ENCODE measurements at places on chromosomes 12 and 14.

DNA sequence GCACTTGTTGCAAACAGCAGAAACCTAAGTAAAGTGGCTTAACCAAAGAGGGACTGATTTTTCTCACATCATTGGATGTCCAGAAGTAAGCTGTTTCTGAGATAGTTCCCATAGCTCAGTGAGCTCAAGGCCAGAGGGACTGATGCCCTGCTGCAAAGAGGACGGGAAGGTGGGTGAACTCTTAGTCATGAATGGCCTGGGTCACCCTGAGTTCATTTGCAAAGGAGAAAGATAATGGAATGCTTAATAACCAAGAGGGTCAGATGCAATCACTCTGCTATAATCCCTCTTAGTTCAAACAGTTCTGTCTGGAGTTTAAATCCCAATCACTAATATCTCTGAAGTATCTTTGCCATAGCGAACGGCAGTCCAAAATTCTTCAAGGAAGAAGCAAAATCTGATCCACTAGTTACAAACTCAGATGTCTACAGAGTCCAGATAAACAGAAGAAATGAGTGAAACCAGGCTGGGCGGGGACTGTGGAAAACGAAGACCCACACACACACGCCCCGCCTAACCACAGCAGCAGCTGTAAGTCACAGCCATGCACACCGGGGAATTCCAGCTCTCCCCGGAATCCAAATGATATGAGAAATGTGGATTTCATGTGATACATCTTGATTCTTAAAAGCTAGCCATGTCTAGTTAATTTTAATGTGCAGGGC lies 289.5 kb downstream of the TMEM132D start:
- H3K27ac ChIP-seq, result no peak overlapping the region
- H3K4me3 ChIP-seq, result no peak overlapping the region
- H3K27me3 ChIP-seq, result no peaks in the 10 kb centered on the region
- H3K4me1 ChIP-seq, result no peaks in the 10 kb centered on the region

GRCh38 chr12:66829660-66830325 lies 150.9 kb upstream of the GRIP1 start:
- DNase-seq, result peak; percentile 38
- no peak overlapping the region for H3K4me3 ChIP-seq
- no peaks in the 10 kb centered on the region for H3K27me3 ChIP-seq
- H3K27ac ChIP-seq, result no peak overlapping the region
- H3K36me3 ChIP-seq, result no peaks in the 10 kb centered on the region
- peaks cover 24% of the 10 kb centered on the region for H3K4me1 ChIP-seq

GRCh38 chr12:102498471-102498870 lies 18.1 kb upstream of the IGF1 start:
- DNase-seq, result no peak
- no peak overlapping the region for H3K4me3 ChIP-seq
- H3K36me3 ChIP-seq, result no peaks in the 10 kb centered on the region
- no peak overlapping the region for H3K27ac ChIP-seq

- H3K4me3 ChIP-seq, result no peak overlapping the region
- no peak overlapping the region for H3K27ac ChIP-seq
- H3K36me3 ChIP-seq, result no peaks in the 10 kb centered on the region
- no peak for DNase-seq
Observed at GRCh38 chr12:108441549-108441948, 73.5 kb upstream of the FICD start.

GRCh38 chr14:75514673-75515628 lies 7.3 kb upstream of the BATF start:
- H3K27me3 ChIP-seq, result no peaks in the 10 kb centered on the region
- DNase-seq, result peak; percentile 32
- H3K4me3 ChIP-seq, result peak overlapping the region; percentile 49
- H3K4me1 ChIP-seq, result peaks cover 30% of the 10 kb centered on the region
- peak overlapping the region; percentile 91 for H3K27ac ChIP-seq

GRCh38 chr14:87894920-87895319 lies 98.1 kb downstream of the GALC start:
- H3K27ac ChIP-seq, result no peak overlapping the region
- H3K27me3 ChIP-seq, result no peaks in the 10 kb centered on the region
- DNase-seq, result no peak
- H3K36me3 ChIP-seq, result no peaks in the 10 kb centered on the region
- H3K4me3 ChIP-seq, result no peak overlapping the region

DNA sequence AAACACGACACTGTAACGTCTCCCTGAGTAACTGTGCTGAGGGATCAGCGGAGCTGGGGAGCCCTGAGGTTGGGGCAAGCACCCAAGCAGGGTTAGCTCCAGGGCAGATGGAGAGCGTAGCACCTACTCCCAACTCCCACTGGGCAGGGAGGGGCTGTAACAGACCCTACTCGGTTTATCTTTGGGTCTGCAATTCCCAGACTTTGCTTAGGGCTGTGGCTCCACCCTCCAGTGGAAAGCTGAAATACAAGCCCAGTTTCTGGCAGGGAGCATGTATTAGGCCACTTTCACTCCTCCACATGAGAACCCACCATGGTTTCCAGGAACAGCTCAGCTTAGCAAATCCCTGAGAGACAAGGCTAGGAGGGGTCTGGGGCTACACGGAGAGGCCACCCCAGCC lies 17.3 kb upstream of the TC2N start:
- no peak overlapping the region for H3K27ac ChIP-seq
- H3K36me3 ChIP-seq, result no peaks in the 10 kb centered on the region
- H3K27me3 ChIP-seq, result no peaks in the 10 kb centered on the region
- DNase-seq, result no peak

- H3K4me3 ChIP-seq, result peak overlapping the region; percentile 66
- no peak for DNase-seq
- H3K4me1 ChIP-seq, result peaks cover 18% of the 10 kb centered on the region
- no peaks in the 10 kb centered on the region for H3K27me3 ChIP-seq
- peaks cover 13% of the 10 kb centered on the region for H3K36me3 ChIP-seq
- H3K27ac ChIP-seq, result no peak overlapping the region
Observed at GRCh38 chr14:92122761-92123160, 992 bp downstream of the CPSF2 start.

GRCh38 chr12:61676520-61676919 lies 583.7 kb upstream of the USP15 start:
- no peak overlapping the region for H3K27ac ChIP-seq
- DNase-seq, result no peak
- H3K4me3 ChIP-seq, result no peak overlapping the region
- H3K4me1 ChIP-seq, result no peaks in the 10 kb centered on the region
- no peaks in the 10 kb centered on the region for H3K27me3 ChIP-seq

- no peak for DNase-seq
- H3K27me3 ChIP-seq, result no peaks in the 10 kb centered on the region
- H3K27ac ChIP-seq, result no peak overlapping the region
- H3K36me3 ChIP-seq, result no peaks in the 10 kb centered on the region
Observed at GRCh38 chr14:37857774-37858266, 262.4 kb downstream of the TTC6 start.

- H3K4me3 ChIP-seq, result peak overlapping the region; percentile 72
- H3K4me1 ChIP-seq, result peaks cover 3% of the 10 kb centered on the region
- peaks cover 5% of the 10 kb centered on the region for H3K27me3 ChIP-seq
- no peak for DNase-seq
- peaks cover 23% of the 10 kb centered on the region for H3K36me3 ChIP-seq
Observed at GRCh38 chr14:22598896-22599244, 770 bp downstream of the ABHD4 start.

DNA sequence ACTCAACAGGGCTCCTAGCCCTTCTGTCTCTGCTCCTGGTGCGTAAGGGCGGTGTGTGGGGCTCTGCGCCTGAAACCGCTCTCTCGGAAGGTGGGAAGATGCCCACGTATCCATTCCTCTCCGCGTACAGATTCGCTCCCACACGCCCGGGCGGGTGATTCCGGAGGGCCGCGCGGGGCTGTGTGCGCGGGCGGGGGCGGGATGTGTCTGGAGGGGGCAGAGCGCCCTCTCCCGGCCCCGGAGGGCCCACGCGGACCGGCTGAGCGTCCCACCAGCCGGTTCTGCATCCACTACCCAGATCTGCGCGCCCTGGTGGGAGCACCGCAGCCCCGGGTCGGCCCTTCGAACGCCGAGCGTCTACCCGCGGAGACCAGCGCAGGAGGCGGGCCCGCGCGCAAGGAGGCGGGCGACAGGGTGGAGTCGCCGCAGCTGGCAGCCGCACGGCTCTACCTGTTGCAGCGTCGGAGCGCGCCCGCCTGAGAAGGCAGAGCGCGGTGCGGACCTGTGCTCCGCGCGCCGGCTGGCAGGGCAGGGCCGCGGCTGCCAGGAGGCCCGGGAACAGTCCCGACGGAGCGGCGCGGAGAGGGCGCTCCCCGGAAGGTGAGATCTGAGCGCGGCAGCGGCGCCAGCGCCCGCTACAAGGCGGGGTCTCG lies 1.4 kb upstream of the KCNK13 start:
- peaks cover 42% of the 10 kb centered on the region for H3K27me3 ChIP-seq
- peak overlapping the region; percentile 68 for H3K4me3 ChIP-seq
- H3K27ac ChIP-seq, result no peak overlapping the region

DNA sequence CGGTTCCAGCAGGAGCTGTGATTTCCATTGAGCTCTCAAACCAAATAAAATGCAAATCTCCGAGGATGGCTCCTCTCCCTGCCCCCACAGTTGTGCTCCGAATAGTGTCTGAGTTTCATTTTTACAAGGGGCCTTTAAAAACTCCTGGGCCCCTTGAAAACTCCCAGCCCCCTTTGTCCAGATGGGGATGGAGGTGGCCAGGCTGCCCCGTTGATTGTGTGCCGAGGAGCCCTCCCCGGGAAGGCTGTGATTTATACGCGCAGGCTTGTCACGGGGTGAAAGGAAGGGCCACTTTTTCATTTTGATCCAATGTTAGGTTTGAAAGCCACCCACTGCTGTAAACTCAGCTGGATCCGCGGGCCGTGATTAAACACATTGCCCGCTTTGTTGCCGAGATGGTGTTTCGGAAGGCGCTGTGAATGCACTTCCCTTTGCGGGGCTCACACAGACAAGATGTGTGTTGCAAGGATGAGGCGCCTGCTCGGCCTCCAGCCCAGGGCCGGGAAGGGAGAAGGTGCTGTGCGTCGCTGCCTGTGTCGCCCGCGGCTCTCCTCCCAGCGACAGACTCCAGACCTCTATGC lies 98.8 kb downstream of the TMEM132C start:
- H3K27ac ChIP-seq, result no peak overlapping the region
- H3K4me3 ChIP-seq, result no peak overlapping the region
- H3K27me3 ChIP-seq, result no peaks in the 10 kb centered on the region
- no peak for DNase-seq

DNA sequence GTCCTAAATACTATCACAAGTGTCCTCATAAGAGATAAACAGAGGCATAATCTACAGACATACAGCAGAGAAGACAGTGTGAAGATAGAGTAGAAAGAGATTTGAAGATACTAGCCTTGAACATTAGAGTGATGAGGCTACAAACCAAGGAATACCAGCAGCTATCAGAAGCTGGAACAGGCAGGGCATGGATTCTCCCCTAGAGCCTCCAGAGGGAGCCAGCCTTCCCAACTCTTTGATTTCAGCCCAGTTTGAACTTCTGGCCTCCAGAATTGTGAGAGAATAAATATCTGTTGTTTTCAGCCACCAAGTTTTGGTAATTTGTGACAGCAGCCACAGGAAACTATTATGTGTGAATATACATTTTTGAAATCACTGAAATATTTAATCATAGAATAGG lies 47.2 kb downstream of the CCDC91 start:
- peaks cover 2% of the 10 kb centered on the region for H3K36me3 ChIP-seq
- no peaks in the 10 kb centered on the region for H3K4me1 ChIP-seq
- no peak overlapping the region for H3K27ac ChIP-seq
- no peak overlapping the region for H3K4me3 ChIP-seq
- H3K27me3 ChIP-seq, result no peaks in the 10 kb centered on the region
- DNase-seq, result no peak

GRCh38 chr14:73895939-73896338 lies 9.3 kb downstream of the ZNF410 start:
- H3K27ac ChIP-seq, result no peak overlapping the region
- H3K4me3 ChIP-seq, result no peak overlapping the region
- no peaks in the 10 kb centered on the region for H3K4me1 ChIP-seq
- H3K27me3 ChIP-seq, result no peaks in the 10 kb centered on the region
- DNase-seq, result no peak
- H3K36me3 ChIP-seq, result peaks cover 70% of the 10 kb centered on the region

GRCh38 chr12:38162708-38163441 lies 153.7 kb upstream of the ALG10B start:
- H3K27ac ChIP-seq, result no peak overlapping the region
- H3K4me3 ChIP-seq, result no peak overlapping the region
- no peak for DNase-seq
- H3K27me3 ChIP-seq, result no peaks in the 10 kb centered on the region
- no peaks in the 10 kb centered on the region for H3K36me3 ChIP-seq

- H3K27ac ChIP-seq, result no peak overlapping the region
- no peak for DNase-seq
- H3K4me3 ChIP-seq, result no peak overlapping the region
Observed at GRCh38 chr12:84756961-84757360, 155.6 kb downstream of the SLC6A15 start.

GRCh38 chr12:112928978-112929377 lies 9.3 kb upstream of the OAS3 start:
- DNase-seq, result no peak
- no peak overlapping the region for H3K27ac ChIP-seq
- peaks cover 3% of the 10 kb centered on the region for H3K36me3 ChIP-seq
- no peaks in the 10 kb centered on the region for H3K27me3 ChIP-seq

DNA sequence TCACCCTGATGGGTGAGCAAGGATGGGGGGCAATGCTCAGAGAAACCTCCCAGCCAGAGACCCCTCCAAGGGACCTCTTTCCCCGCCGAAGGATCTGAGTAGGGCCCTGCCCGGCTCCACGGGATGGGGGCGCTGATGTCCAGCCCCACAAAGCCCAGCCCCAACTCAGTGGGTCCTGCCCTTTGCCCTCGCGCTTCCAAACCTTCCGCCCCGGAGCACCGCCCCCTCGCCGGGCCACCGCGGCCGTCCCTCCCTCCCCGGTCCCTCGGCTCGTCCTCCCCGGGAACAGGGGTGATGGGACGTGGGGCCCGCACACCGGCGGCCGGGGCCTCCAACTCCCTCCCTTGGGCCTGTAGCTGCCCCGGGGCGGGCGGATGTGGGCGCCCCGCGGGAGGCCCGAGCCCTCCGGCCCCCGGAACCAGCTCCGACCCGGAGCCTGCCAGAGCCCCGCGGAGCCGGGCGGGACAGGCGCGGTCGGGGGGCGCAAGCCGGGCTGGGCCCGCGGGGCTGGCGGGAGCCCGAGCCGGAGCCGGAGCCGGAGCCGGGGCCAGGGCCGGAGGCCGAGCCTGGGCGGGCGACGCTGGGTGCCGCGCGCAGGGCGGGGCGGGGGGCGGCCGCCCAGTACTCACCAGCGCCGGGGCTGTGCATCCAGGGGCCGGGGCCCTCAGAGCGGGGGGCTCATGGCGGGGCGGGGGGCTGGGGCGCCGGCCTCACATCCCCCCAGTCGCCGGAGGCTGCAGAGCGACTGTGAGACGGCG lies 386 bp downstream of the HDAC7 start:
- peak overlapping the region; percentile 95 for H3K27ac ChIP-seq
- H3K36me3 ChIP-seq, result no peaks in the 10 kb centered on the region
- peaks cover 54% of the 10 kb centered on the region for H3K4me1 ChIP-seq
- H3K27me3 ChIP-seq, result no peaks in the 10 kb centered on the region
- no peak for DNase-seq
- H3K4me3 ChIP-seq, result peak overlapping the region; percentile 86

All from T-cell (primary cell).